ENCODE measurements at places on chromosomes 7 and 10. TPM values are rescaled to one million over a fixed set of nuclear protein-coding genes. Genes with fewer than 3 reads are reported as not detected.

Gene IKZF1
- total RNA-seq: 216 TPM

Gene GNAI1
- 0.50 TPM for total RNA-seq

Gene ASCC1
- 50.9 TPM for total RNA-seq

Gene GRM3
- not detected for total RNA-seq

Gene VIPR2
- 0.55 TPM for total RNA-seq

Gene SH2D4B
- not detected for total RNA-seq

Gene CADPS2
- total RNA-seq: not detected

Gene SCIN
- total RNA-seq: 0.12 TPM

Gene CD36
- total RNA-seq: not detected

Gene AKR1C2
- not detected for total RNA-seq

Gene SPDYE18
- total RNA-seq: not detected

Gene PILRA
- 0.31 TPM for total RNA-seq

Gene PRLHR
- total RNA-seq: not detected

Gene COX19
- total RNA-seq: 14.1 TPM

Gene FAM237B
- not detected for total RNA-seq

Gene MYL10
- not detected for total RNA-seq

Gene ZPBP
- total RNA-seq: not detected

Gene UPK3B
- total RNA-seq: 1.6 TPM

Gene MET
- total RNA-seq: 1.4 TPM

Gene SYT15
- 0.51 TPM for total RNA-seq

Gene TLL2
- not detected for total RNA-seq

Gene NCF1
- 0.73 TPM for total RNA-seq

Gene PTN
- total RNA-seq: not detected

Gene GRID2IP
- total RNA-seq: 0.19 TPM

Gene WNT16
- not detected for total RNA-seq

Gene AOC1
- not detected for total RNA-seq

Gene CCL24
- total RNA-seq: not detected

Gene TMEM176B
- total RNA-seq: not detected

Gene ZNF365
- 1.4 TPM for total RNA-seq

Gene ACTR3C
- total RNA-seq: 8.8 TPM

Gene PRSS37
- not detected for total RNA-seq

Gene C10orf67
- total RNA-seq: 0.31 TPM

Gene ZDHHC4
- total RNA-seq: 31.7 TPM

Gene WEE2
- not detected for total RNA-seq

Gene IGFBP1
- not detected for total RNA-seq

Measured in activated CD4-positive, alpha-beta memory T cell treated with anti-CD3 and anti-CD28 coated beads for 36 hours (primary cell).